NAMALWA (cell line): ENCODE measurements at places on chromosomes 2 and 18.

GRCh38 chr2:120283649-120284048 lies 31.0 kb downstream of the RALB start:
- no peak for DNase-seq

DNA sequence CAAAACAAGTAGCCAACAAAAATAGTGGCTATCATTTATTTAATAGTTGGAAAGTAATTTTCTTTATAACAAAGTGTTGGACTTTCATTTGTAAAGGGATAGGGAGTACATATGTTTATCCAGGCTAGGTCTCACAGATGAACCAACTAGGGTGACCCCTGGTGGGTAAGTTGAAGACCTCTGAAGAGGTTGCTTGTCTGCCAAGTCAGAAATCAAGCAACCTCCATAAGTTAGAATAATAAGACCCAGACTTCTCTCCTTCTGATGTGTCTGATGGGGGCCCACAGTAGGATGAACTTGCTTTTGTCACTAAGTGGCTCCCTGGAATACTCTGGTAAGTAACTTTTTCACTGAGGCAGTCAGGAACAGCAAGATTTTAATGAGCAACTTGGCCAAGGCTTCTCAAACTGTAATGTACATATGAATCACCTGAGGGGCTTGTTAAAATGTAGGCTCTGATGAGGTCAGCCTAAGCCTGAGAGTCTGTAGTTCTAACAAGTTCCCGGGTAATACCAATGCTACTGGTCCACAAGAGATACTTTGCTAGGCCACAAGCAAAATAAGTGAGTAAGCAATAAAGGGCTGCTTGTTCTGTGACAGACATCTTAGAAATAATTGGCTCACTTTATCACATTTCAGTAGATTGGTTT lies 319.6 kb downstream of the PIK3C3 start:
- peak; percentile 50 for DNase-seq

DNA sequence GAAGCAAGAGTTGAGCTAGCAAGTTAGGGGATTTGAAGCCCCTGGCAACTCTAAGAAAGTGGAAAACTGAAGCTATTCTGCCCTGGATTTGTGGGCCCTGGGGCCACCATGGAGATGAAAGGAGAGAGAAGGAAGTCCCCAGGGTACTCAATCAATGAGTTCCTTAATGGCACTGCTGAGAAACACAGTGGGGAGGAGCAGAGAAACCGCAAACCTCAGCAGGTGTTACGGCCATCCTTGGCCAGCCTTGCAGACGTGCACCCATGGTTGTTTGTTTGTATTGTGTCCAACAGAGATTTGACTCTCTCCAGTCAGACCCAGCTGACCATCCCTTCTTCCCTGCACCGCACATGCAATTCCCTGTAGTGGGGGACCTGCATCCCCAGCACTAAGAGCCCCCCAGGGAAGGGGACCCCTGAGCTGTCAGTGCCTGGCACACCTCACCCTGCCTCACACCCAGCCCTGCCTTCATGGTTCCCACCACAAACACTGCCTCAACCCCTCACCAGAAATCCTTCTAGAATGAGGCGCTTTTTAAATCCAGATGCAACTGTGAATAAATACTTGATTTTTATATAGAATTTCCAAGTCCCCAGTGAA lies 255.3 kb downstream of the SH3BP4 start:
- DNase-seq: no peak

DNA sequence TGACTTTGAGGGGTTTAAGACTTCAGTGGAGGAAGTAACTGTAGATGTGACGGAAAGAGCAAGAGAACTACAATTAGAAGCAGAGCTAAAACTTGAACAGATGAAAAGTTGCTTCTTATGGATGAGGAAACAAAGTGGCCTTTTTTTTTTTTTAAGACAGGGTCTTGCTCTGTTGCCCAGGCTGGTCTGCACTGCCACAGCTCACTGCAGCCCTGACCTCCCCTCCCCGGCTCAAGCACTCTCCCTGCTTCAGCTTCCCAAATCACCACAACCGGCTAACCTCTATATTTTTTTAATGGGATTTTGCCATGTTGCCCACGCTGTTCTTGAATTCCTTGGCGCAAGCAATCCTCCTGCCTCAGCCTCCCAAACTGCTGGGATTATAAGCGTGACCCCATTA lies 3.2 kb downstream of the MAP3K2 start:
- DNase-seq: no peak

GRCh38 chr2:226124548-226125011 lies 675.0 kb downstream of the IRS1 start:
- no peak for DNase-seq

DNA sequence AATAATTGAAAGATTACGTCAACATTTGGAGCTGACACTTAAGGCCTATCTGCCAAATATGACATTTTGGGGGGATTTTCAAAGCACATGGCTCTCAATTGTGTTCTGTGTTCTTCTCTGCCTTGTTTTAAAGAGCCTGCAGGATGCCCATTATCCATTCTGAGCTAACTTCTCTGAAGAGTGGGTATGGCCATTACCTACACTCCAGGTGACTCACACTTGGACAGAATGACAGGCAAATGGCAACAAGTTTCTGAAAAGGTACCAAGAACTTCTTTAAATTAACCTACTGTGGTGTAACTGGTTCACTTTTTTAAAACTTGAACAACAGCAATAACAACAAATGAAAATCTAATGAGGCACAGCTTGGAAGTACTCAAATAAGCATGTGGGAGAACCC lies 834.9 kb upstream of the SLC39A10 start:
- no peak for DNase-seq

DNA sequence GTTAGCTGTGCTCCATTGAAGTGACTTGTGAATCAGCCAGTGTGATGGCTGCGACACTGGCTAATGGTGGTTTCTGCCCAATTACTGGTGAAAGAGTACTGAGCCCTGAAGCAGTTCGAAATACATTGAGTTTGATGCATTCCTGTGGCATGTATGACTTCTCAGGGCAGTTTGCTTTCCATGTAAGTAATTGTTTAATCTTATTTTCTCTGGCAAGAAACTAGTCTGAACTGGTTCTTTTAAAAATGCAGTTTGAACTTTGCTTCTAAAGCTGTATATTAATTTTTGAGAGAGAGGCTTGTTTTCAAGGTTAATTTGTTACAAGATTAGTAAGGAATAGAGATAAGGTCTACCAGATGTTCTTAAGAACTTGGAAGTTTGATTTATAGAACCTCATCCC lies 46.7 kb downstream of the GLS start:
- DNase-seq: no peak

GRCh38 chr2:195612611-195613495 lies 44.2 kb upstream of the SLC39A10 start:
- no peak for DNase-seq

DNA sequence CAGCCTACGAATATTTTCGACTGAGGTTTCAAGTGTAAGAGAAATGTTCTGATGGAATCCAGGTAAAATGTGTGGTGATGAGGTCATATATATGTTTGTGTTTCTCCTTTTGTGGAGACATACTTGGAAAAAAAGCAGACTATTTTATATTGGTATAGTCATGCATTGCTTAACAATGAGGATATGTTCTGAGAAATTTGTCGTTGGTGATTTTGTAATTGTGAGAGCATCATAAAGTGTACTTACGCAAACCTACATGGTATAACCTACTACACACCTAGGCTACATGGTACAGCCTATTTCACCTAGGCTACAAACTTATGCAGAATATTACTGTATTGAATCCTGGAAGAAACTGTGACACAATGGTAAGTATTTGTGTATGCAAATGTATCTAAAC lies 1849.9 kb upstream of the CELF4 start:
- no peak for DNase-seq

- no peak for DNase-seq
Observed at GRCh38 chr2:129011466-129012061, 692.9 kb upstream of the HS6ST1 start.

DNA sequence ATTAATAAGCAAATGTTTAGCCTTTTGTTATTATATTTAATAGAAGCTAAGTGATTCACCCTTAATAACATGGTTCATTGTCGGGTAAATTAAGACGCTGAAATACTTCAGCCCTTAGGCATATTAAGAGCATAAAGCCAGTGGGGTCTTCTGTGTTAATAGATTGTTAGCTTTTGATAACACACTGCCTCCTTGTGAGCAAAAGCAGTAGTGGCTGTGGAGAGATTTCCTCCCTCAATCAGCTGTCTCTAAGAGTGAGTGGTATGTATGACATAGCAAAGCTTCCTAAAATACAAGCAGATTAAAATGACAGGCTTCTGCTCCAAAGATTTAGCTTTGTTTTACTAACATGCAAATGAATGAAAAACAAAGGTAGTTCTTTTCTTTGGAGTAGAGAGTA lies 143.7 kb upstream of the SYT4 start:
- DNase-seq: peak; percentile 20

- DNase-seq: peak; percentile 70
Observed at GRCh38 chr2:217713395-217714286, 289.2 kb downstream of the TNS1 start.

DNA sequence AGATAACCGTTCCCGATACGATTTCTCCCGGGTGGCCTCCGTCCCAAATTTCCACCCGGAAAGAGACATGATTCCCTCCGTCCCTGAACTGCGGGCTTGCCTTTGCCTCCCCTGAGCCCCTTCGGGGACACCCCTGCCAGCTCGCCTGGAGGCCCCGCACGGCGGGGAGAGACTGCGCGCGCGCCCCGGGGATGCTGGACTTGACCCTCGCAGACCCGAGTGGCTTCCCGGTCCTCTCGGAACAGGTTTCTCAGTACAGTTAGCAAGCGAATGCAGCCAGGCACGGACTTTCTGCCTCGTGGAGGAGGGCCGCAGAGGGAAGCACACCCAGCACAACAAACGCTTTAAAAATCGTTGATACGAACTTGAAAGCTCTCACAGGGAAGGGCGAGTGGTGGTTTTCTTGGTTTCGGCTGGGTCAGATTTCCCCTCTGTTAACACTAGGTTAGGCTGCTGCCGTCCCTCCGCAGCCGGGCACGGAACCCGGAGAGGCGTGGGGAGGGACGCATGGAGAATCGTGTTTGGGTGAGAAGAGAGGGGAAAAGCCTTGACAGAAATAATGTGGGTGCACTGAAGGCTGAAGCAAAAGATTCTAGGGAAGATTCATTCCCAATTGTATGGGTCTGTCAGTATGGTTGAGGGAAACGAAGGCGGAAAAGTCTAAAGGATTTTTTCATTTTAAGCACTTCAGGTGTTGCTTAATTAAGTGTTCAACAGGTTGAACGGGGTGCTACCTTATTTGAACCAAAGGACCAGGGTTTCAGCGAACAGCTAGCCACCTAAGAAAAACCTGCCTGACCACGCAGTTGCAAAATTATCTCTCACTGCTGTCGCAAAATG lies 916 bp downstream of the TNFRSF11A start:
- no peak for DNase-seq

DNA sequence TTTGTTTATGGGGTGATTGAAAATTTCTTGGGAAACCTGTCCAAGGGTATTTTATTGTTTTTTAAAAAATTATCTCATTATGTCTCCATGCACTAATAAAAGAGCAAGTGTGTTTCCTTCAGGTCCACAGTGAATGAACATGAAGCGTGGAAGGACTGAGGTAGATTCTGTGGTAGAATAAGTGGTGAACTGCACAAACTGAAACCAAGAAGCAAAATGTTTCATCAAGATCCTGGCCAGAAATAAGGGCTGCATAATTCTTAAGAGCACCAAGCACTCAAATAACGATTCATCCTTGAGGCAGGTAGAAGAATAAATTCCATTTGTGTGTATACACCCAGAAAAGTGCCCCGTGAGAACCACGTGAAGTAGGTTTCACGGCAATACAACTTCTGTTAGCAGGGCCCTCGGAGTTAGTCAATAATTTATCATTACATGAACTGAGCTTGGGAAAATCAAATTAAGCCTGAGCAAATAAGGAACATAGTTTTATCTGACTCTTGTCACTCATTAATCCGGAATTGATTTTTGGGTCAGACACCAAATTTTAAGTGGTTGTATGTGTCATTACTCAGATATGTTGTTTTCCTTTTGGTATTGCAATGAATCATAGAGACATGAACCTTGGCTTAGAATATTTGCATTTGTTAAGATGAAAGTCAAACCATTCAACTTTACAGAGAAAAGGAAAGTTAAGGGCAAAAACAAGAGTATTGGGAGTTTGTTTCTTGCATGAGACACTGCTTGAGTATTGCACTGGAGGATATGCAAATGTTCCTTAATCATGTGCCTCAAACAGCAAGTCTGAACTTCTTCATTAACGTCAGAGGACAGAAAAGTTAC lies 472.6 kb upstream of the NETO1 start:
- DNase-seq: no peak

- DNase-seq: no peak
Observed at GRCh38 chr2:188367164-188367563, 75.5 kb downstream of the GULP1 start.

GRCh38 chr2:1743396-1744150 lies 742 bp downstream of the PXDN start:
- no peak for DNase-seq

DNA sequence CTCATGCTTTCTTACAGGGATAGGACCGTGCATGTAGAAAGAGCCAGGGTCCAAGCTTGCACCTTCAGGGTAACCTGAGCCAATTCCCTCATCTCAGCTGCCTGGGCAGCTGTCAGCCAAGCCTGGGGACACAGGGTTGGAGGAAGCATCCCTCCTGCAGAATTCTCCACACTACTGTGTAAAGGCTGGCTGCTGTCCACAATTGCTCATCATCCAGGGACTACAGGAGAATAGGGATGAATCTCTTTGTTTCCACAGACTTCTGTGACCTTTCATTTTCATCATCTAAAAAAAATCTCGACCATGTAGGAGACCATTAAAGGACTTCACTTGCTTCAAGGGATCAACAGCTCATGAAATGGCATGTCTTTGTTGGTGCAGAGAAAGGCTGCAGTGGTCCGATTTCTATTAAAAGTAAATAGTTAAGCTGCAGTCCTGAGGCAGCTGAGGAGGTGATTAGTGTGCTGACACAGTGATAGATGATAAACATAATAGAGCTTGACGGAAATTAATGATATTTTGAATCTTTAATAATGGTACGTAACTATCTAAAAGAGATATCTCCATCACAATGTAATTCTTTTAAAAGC lies 74.4 kb upstream of the COPS8 start:
- DNase-seq: no peak

- no peak for DNase-seq
Observed at GRCh38 chr2:149080099-149080498, 41.6 kb downstream of the LYPD6B start.

- no peak for DNase-seq
Observed at GRCh38 chr2:119809339-119810048, 49.8 kb downstream of the PTPN4 start.

- DNase-seq: no peak
Observed at GRCh38 chr18:9428862-9429661, 46.3 kb upstream of the RALBP1 start.

- DNase-seq: no peak
Observed at GRCh38 chr2:48633143-48633542, 15.5 kb downstream of the GTF2A1L start.

GRCh38 chr2:32732120-32732519 lies 104.3 kb downstream of the TTC27 start:
- no peak for DNase-seq

GRCh38 chr2:25303633-25304236 lies 38.0 kb downstream of the DNMT3A start:
- DNase-seq: no peak

GRCh38 chr2:17709897-17710296 lies 43.7 kb downstream of the SMC6 start:
- DNase-seq: no peak

DNA sequence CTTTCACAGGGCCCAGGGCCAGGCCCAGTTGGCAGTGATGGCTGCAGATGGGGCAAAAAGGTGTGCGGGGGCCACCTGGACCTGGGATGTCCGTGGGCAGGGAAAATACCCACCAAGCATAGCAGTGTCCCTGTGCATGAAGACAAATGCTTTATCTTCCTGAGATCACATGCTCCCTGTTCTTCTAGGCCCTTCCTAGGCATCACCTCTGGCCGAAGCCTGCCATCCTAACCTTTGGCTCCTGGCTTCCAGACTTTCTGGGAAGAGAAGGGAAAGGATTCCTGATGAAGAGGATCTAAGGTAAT lies 105.0 kb upstream of the SMAD2 start:
- DNase-seq: no peak
